ENCODE measurements at places on chromosomes 4 and X.

DNA sequence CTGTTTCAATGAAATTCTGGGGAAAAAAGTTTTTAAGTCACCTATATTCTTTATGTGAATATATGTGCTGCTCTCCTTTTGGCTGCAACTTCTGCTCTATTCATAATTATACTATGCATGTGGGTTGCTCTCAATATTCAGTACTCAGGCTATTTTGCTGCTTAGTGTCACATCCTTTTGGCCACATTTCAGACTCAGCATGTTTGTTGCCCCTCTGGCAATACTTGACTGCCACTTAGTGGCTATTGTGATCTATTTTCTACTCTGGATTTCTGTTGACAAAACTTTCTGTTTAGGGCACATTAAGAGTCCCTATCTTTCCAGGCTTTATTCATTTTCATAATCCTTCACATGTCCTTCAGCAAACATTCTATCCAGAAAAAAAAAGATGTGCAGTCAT, 15.8 kb upstream of the CT45A1 start:
- DNase-seq, result no peak

- no peak for DNase-seq
Observed at GRCh38 chr4:37749398-37749988, 63.3 kb upstream of the RELL1 start.

DNA sequence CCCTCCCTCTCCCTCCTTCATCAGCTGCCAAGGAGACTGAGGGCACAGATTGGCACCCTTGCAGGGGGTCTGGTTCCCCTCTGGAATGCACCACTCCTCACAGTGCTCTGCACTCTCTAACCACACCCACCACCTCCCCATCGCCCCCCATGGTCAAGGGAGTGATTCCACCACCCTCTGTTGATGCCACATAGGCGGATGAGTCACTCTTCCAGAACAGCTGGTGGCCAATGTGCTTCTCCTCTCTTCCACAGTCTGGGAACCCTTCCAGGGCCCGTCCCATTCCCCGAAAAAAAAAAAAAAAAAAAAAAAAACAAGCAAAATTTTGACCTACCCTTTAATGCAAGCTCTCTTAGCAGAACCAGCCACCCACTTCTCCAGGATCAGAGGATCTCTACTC, 341.3 kb upstream of the KLF3 start:
- DNase-seq, result peak; percentile 26

DNA sequence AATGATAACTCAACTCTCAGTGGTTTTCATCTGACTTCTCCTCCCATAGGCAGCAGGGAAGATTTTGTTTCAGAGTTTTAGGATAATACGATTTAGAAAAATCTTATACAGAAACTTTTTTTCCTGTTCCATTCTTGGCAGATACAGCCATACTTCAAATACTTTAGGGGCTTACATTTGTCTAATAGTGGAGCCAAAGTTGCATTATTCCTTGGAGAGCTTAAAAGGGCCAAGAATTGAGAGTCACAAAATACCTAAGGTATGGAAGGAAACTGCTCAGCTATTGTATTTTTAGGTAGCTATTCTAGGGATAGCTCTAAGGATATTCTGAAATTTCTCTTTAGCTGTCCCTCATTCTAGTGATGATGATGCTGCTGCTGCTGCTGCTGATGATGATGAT, 132.9 kb upstream of the PTCHD1 start:
- no peak for DNase-seq

GRCh38 chr4:91434631-91435030, 869.1 kb upstream of the GRID2 start:
- DNase-seq, result no peak

DNA sequence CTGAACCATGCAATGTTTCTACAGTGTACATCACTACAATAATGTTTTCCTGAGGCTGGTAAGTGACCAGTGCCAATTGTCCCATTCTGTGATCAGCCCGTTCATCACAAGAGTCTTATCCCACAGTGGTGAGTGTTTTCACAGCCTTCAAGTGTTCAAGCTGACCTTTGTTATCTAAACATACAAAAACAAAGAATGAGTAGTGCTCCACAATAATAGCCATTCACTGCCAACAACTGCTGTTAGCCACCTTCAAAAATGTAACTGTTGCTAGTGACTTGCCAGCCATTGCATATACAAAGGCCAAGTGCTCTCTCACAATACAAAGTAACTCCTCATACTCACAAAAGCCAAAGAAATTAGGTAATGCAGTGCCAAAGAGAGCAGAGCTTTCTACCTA, 1084.1 kb downstream of the FAM133A start:
- no peak for DNase-seq

DNA sequence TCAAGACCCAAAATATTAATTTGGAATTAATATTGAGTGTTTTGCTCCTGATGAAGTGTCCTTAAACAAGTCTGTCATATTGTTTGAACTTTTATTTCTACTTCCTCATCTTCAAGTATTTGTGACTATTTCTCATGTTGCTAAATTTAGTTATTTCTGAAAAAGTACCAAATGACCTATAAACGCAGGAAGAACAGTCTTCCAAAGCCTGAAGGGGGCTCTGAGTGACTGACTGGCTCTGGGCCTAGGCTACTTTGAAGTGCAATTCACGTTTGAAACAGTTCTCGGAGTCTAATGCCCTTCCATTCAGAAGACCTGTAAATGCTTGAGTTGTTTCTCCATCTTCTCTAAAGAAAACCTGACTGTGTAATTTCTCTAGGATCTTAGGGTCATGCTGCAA, 26.5 kb downstream of the GALNT7 start:
- no peak for DNase-seq

All from AG04450 (cell line).